ENCODE measurements at places on chromosomes 1 and 21.

DNA sequence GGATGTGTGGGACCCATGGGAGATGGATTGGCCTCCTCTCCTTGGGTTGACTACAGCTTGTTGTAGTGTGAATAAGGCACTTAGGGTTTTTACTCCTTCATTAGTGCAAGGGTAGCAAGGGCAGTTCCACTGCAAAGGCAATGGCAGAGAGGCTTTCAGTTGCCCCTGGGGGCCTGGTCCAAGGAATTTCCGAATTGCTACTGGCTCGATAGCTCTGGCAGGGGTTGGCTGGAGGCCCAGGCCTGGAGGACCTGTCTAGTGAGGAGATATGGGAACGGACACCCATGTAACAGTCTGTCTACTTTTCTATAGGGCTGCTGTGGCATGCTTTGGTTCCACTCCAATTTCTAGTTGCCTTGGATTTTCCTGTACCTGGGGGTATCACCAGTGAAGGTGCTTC, 218.9 kb upstream of the C1orf105 start:
- DNase-seq = no peak

- DNase-seq = no peak
Observed at GRCh38 chr1:78437396-78437795, 53.4 kb upstream of the PTGFR start.

GRCh38 chr1:182795563-182796228, 6.1 kb downstream of the NPL start:
- no peak for DNase-seq

DNA sequence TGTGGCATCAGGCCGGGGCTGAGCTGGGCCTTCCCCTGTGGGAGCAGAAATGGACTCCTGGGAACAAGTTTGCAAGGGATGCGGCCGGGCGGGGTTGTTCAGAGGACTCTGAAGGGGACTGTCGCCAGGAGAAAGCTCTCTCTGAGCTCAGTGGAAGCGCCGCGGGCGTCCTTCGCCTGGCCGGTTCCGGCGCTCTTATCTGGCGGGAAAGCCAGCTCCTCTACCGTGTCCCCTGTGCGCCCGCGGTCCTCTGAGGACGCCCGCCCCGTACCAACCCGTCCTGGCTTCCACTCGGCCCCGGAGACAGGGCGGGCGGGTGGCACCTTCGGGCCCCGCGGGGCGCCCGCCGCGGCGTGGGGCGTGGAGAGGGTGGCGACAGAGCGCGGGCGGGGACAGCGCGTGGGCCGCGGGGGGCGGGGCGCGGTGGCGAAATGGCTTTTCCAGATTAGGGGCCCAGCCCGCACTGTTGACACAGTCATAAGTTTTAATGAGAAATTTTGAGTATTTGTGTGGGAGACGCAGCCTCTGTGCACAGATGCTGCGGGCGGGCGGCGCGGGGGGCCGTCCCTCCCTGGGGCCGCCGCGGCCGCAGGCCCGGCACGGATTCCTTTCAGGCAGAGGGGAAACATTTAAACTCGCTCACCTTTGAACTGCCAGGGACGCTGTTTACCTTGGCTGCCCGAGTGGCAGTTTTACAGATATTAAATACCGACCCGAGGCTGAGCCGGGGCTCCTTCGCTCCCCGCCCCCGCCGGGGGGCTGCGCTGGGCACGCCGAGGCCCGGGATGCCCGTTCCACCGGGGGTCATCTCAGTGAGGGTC, 70.2 kb downstream of the FOXD2 start:
- DNase-seq = no peak

DNA sequence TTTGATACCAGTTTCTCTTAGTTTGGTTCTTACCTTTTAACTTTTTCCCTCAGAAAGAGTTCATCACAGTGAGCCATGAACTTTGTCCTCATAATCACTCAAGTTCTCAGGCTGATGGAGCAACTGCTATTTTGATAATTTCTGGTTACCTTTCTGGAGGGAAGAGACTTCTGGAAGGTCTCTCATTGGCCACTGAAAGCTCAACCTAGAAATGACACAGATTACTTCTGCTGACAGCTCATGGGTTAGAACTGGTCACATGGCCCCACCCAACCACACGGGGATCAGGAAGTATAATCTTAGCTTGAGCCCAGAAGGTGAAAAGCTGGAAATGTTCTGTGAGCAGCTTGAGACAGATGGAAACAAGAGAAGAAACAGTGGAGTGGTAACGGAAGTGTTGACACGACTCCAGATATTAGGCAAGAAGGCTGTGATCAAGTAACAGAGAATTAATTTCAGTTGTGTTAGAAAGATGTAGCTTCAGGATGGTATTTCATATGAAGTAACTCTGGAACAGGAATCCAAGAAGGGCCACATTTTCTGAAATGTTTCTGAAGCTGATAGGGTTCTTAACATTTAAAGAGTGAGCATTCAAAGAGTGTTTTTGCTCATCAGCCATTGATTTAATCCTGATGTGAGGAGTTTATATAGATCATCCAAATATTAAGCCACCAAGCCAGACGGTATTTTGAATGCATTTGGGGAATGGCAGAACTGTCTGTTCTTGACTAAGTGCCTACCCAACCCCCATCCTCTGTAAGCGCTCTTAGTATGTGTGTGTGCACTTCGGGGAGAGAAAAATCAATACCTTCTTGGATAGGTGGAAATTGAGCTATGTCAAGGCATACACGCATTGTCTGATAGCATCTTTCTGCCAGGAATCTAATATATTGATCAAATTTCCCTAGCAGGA, 21.9 kb upstream of the XPR1 start:
- no peak for DNase-seq

DNA sequence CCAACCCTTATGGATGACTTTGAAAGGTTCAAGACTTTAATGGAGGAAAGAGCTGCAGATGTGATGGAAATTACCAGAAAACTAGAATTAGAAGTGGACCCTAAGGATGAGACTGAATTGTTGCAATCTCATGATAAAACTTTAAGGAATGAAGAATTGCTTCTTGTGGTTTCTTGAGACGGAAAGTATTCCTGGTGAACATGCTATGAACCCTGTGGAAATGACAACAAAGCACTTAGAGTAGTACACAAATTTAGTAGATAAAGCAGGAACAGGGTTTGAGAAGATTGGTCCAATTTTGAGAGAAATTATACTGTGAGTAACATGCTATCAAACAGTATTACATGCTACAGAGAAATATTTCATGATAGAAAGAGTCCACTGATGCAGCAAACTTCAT, 215.4 kb downstream of the OMA1 start:
- no peak for DNase-seq

Measured in naive thymus-derived CD4-positive, alpha-beta T cell (primary cell).